ENCODE measurements at places on chromosomes 2 and 18. TPM values are rescaled to one million over a fixed set of nuclear protein-coding genes. Genes with fewer than 3 reads are reported as not detected.
A peak's percentile ranks its signal among the peaks of the same experiment; 100 is the strongest.

Gene PIEZO2
- total RNA-seq = 10.7 TPM

Gene GKN1
- not detected for total RNA-seq

Gene DSG1
- total RNA-seq = not detected

Gene SIX3
- 6.6 TPM for total RNA-seq

Gene DIPK1C
- total RNA-seq = not detected

Gene DNER
- total RNA-seq = 3.7 TPM

Gene ANKRD23
- total RNA-seq = 2.5 TPM

Gene MTERF4
- total RNA-seq = 25.4 TPM

Gene ATP8B1
- total RNA-seq = 5.6 TPM

Gene DOCK10
- total RNA-seq = 2.9 TPM

Gene ARHGAP15
- 0.28 TPM for total RNA-seq

Gene MLPH
- total RNA-seq = 10.3 TPM

Gene REG1B
- total RNA-seq = 2.3 TPM

- peaks cover 6% of the 10 kb centered on the region for H3K36me3 ChIP-seq
- DNase-seq = no peak
- no peaks in the 10 kb centered on the region for H3K27me3 ChIP-seq
- H3K4me3 ChIP-seq = no peak overlapping the region
- H3K27ac ChIP-seq = no peak overlapping the region
- H3K4me1 ChIP-seq = peaks cover 12% of the 10 kb centered on the region
Measured at GRCh38 chr2:105502625-105503334, 103.9 kb upstream of the FHL2 start.

GRCh38 chr2:239222312-239222660, 178.5 kb downstream of the HDAC4 start:
- H3K4me3 ChIP-seq = no peak overlapping the region
- H3K27me3 ChIP-seq = no peaks in the 10 kb centered on the region
- peak overlapping the region; percentile 58 for H3K27ac ChIP-seq
- H3K4me1 ChIP-seq = peaks cover 56% of the 10 kb centered on the region

GRCh38 chr2:50042771-50043170, 888.5 kb upstream of the FSHR start:
- no peak for DNase-seq
- no peaks in the 10 kb centered on the region for H3K27me3 ChIP-seq
- H3K27ac ChIP-seq = no peak overlapping the region
- no peaks in the 10 kb centered on the region for H3K36me3 ChIP-seq
- no peak overlapping the region for H3K4me3 ChIP-seq
- H3K4me1 ChIP-seq = peaks cover 3% of the 10 kb centered on the region

DNA sequence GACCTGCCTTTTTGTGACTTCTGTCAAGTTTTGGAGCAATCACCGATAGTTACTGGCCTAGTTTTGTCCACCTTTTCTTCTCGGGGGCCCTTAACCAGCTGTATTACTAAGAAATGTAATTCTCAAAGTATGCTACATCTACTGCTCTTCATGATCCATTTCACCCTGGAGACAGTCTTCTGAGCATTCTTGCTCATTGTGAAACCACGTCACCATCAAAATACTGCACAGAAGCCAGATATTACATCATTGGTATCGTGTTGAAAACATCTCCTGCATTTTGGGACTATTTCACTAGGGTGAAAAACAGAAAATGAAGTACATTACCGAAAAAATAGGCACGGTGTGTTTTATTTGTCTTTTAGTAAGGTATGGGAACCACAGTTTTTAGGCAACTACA, 11.7 kb downstream of the LYPD6B start:
- H3K36me3 ChIP-seq = peaks cover 3% of the 10 kb centered on the region
- H3K4me3 ChIP-seq = no peak overlapping the region
- no peak for DNase-seq
- no peak overlapping the region for H3K27ac ChIP-seq
- no peaks in the 10 kb centered on the region for H3K27me3 ChIP-seq
- H3K4me1 ChIP-seq = no peaks in the 10 kb centered on the region

DNA sequence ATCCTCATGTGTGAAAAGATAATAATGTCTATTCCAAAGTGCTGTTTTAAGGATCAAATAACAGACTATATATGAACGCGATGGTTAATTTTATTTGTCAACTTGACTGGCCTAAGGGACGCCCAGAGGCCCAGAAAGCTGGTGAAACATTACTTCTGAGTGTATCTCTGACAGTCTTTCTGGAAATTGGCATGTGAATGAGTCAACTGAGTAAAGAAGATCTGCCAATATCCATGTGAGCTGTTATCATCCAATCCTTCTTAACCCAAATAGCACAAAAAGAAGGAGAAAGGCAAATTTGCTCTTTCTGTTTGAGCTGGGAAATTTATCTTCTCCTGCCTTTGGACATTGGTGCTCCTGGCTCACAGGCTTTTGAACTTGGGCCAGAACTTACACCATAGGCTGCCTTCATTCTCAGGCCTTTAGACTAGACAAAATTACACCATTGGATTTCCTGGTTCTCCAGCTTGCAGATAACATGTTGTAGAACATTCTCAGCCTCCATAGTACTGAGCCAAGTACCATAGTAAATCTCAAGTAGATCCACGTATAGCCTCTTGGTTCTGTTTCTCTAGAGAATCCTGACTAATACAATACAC, 114.7 kb upstream of the DOCK10 start:
- H3K36me3 ChIP-seq = no peaks in the 10 kb centered on the region
- H3K4me3 ChIP-seq = no peak overlapping the region
- no peak for DNase-seq
- no peaks in the 10 kb centered on the region for H3K27me3 ChIP-seq
- no peaks in the 10 kb centered on the region for H3K4me1 ChIP-seq
- no peak overlapping the region for H3K27ac ChIP-seq

DNA sequence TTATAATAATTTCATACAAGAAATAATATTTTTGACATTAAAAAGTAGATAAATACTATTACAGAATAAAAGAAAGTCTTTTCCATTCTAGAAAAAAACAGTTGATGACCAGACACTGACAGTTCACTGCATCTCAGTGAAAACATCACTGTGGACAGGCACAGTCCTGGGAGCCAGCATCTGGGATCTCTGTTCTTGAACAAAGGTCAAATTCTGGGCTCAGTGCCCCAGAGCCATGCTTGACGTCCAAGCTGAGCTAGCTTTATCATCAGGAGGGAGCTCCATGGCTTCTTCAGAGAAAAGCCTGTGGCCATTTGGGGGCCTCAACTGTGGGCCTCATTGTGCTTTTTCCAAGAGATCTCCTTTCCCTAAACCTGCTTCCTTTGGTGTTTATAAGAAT, 86.1 kb upstream of the SRD5A2 start:
- H3K27me3 ChIP-seq = peaks cover under 1% of the 10 kb centered on the region
- no peaks in the 10 kb centered on the region for H3K36me3 ChIP-seq
- H3K4me3 ChIP-seq = no peak overlapping the region
- H3K4me1 ChIP-seq = no peaks in the 10 kb centered on the region

DNA sequence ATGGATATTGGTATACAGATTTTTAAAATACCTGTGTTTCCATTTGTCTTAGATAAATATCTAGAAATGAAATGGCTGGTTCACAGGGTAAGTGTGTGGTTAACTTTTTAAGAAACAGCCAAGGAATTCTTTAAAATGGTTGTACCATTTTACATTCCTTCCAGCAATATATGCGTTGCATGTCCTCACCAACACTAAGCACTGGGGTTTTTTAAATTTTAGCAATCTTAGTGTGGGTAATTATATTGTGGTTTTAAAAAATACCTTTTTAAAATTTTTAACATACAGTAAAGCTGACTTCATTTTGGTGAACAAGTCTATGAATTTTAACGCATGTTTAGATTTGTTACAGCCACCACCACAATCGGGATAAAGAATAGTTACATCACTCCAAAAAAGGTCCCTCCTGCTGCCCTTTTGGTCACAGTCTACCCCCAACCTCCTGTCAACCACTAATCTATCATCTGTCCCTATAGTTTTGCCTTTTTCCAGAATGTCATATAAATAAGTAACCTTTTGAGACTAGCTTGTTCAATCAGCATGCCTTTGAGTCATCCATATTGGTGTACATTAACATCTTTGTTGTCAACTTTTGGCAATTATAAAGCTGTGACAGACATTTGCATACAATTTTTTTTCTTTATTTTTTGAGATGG, 128.1 kb upstream of the MSTN start:
- H3K4me1 ChIP-seq = no peaks in the 10 kb centered on the region
- H3K36me3 ChIP-seq = no peaks in the 10 kb centered on the region
- no peak for DNase-seq
- H3K27me3 ChIP-seq = no peaks in the 10 kb centered on the region
- H3K27ac ChIP-seq = no peak overlapping the region
- H3K4me3 ChIP-seq = no peak overlapping the region

GRCh38 chr2:228556717-228557116, 375.2 kb upstream of the SPHKAP start:
- no peaks in the 10 kb centered on the region for H3K4me1 ChIP-seq
- H3K27ac ChIP-seq = no peak overlapping the region
- DNase-seq = no peak
- H3K36me3 ChIP-seq = no peaks in the 10 kb centered on the region
- H3K4me3 ChIP-seq = no peak overlapping the region
- H3K27me3 ChIP-seq = no peaks in the 10 kb centered on the region

DNA sequence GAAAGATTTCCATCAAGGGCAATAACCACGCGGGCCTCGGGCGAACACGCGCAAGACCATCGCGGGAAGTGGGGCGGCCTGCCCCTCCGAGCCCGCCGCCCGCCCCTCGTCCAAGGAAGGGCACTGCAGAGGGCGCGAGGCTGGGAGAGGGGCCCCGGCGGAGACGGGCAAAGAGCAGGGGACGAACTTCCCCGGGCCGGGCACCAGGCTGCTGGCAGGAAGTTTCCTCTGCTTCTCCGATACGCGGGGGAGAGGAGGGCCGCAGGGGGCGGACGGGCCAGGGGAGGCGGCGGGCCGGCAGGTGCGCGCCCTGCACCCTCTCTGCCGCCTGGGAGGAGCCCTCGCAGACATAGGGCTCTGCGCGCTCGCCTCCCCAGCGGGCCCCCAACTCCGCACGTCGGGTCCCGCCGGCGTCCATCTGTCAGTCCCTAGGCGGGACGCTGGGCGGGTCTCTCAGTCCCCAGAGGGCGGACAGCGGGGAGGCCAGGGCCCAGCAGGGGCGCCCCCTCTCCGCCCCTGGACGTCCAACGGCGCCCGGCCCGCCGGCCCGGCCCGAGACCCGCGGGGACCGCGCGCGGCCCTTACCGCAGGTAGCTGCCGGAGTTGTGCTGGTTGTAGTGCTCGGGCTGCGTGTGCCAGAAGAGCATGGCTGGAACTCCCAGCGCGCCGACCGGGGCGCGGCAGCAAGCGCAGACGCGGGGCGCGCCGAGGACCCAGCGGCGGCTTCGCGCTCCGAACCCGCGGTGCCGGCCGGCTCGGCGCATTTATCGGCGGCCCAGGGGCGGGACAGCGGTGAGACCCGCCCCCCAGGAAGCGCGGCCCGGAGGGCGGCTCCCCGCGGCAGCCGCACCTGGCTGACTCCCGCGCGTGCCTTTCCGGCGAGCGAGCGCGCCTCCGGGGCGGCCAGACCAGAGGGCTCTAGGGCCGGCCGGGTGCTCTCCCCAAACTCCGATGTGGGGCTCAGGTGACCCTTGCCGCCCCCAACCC, at the start of gene TFCP2L1:
TSS of gene TFCP2L1 (minus strand) at position 740 of the 987 bp plus-strand sequence. CDS start at position 647, 93 bp downstream.
- peaks cover 43% of the 10 kb centered on the region for H3K27me3 ChIP-seq
- H3K4me1 ChIP-seq = peaks cover 20% of the 10 kb centered on the region
- H3K4me3 ChIP-seq = peak within 1 kb of the TSS; percentile 79
- DNase-seq = peak; percentile 68
- H3K36me3 ChIP-seq = no peaks in the 10 kb centered on the region
- H3K27ac ChIP-seq = no peak within 1 kb of the TSS

DNA sequence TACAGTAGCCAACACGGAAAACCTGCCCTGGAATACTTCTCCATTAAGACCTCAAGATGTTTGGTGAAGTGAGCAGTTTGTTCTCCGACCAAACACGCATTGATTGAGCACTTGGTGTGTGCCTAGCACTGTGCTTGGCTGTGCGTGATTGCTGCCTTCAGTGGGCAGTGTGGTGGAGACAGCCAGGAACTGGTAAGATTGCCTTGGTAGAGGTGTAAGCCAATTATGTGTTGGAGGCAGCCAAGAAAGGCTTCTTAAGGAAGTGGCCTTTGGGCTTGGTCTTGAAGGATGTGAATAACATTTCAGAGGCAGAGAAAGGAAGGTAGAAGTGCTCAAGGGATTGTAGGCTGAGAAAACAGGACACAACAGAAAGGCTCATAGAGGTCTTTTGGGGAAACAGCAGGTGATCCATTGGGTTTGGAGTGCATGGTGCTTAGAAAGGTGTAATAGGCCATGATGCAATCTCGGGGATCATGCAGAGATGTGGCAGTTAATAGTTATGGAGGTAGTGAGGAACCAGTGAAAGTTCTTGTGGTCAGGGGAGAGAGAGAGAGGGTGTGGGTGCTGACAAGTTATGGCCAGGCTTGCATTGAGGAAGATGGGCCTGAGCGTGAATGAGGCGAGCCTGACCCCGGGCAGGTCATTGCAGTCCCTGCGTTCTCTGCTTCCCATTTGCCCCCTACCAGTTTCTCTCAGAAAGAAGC, 6.3 kb downstream of the B3GNT2 start:
- peak overlapping the region; percentile 69 for H3K27ac ChIP-seq
- no peak overlapping the region for H3K4me3 ChIP-seq
- H3K27me3 ChIP-seq = no peaks in the 10 kb centered on the region
- H3K36me3 ChIP-seq = no peaks in the 10 kb centered on the region

DNA sequence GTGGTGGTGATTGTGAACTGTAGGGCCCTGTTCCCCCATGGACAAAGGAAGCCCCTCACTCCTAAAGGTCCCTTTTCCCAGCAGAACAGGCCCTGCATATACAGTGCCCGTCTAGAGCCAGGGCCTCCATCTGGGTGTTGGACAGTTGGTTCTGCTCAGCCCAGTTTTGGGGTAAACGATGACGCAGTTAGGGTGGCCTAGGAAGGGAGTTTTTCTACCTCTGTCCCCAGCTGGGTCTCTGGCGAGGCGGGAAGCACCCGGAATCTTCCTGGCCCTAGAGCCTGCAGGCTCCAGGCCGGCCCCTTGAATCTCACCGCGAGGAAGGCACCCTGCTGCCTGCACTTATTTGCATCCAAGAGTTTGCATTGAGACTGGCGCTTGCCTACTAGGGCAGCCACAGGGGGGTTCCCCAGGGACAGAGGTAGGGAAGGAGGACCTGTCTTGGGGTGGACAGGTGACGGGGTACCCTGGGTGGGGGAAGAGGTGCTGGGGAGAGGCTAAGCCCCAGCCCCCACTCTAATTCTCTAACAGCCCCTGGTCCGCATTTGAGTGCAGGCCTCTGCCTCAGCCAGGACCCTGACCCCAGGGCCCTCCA, 529 bp upstream of the MTA3 start:
- H3K4me1 ChIP-seq = peaks cover 40% of the 10 kb centered on the region
- H3K27ac ChIP-seq = peak overlapping the region; percentile 38
- peaks cover 24% of the 10 kb centered on the region for H3K36me3 ChIP-seq
- peak overlapping the region; percentile 68 for H3K4me3 ChIP-seq
- peak; percentile 75 for DNase-seq

DNA sequence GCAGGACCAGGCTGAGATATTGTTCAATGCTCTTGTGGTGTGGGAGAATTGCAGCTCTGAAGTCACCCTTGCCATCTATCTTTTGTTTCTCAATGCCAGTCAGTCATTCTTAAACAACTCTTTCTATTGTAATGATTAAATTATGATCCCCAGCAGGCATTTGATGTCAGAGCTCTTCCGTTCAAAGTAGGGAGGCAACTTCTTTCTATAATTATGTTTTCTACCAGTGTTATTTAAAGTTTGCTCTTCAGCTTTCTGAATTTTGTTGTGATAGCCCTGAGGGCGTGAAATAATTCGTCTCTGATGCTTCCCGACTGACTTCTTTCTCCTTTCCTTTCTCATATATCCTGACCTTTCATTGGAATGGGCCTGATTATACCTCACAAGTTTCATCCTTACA, 161.4 kb upstream of the KLHL14 start:
- H3K27ac ChIP-seq = no peak overlapping the region
- DNase-seq = no peak
- no peak overlapping the region for H3K4me3 ChIP-seq
- peaks cover 39% of the 10 kb centered on the region for H3K4me1 ChIP-seq
- H3K36me3 ChIP-seq = peaks cover 11% of the 10 kb centered on the region

- no peak overlapping the region for H3K27ac ChIP-seq
- 0 out of 2 replicates have a peak, but pooled peaks cover 7% of the 10 kb centered on the region for H3K4me1 ChIP-seq
- H3K4me3 ChIP-seq = no peak overlapping the region
- no peaks in the 10 kb centered on the region for H3K36me3 ChIP-seq
- peaks cover 38% of the 10 kb centered on the region for H3K27me3 ChIP-seq
Measured at GRCh38 chr2:130834931-130835765, 1.6 kb upstream of the ARHGEF4 start.
